ENCODE measurements at places on chromosomes 16 and 17. TPM values are rescaled to one million over a fixed set of nuclear protein-coding genes. Genes with fewer than 3 reads are reported as not detected.

Gene GSDMA
- total RNA-seq: not detected

Gene TUBB3
- 13.5 TPM for total RNA-seq

Gene SPECC1
- total RNA-seq: 18.4 TPM

- DNase-seq: no peak
- H3K4me3 ChIP-seq: no peak overlapping the region
- no peak overlapping the region for H3K27ac ChIP-seq
- H3K27me3 ChIP-seq: no peaks in the 10 kb centered on the region
- peaks cover 10% of the 10 kb centered on the region for H3K36me3 ChIP-seq
Measured at GRCh38 chr17:82013772-82014321, 8.8 kb downstream of the CENPX start.

GRCh38 chr17:33266116-33266515, 27.0 kb downstream of the ASIC2 start:
- H3K4me3 ChIP-seq: no peak overlapping the region
- DNase-seq: no peak
- peaks cover 5% of the 10 kb centered on the region for H3K27me3 ChIP-seq
- H3K36me3 ChIP-seq: no peaks in the 10 kb centered on the region

DNA sequence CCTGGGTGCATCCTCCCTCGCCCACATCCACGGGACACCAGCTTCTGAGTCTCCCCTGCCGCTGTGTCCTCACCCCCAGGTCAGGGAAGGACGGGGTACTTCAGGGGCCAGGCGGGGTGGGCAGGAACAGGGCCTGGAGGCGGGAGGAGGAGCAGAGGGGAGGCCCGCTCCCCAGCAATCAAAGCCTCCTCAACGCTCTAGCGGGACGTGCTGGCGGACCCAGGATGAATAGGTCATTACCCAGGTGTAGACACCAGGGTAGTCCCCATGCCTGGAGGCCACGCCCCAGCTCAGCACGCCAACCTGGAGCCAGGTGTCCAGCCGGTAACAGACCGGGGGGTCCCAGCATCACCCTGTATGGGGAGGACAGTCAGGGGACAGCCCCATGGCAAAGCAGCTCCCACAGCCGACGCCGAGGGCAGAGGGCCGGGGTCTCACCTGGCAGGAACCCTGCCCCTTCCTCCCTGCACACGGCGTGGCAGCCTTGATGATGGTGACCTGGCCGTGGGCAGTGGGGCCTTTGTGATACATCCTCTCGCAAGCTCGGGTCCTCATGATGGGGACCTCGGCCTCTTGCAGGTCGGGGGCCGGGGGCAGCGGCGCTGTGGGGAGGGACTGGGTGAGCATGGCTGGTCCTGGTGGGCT, 24.2 kb downstream of the TPSD1 start:
- H3K36me3 ChIP-seq: no peaks in the 10 kb centered on the region
- no peak overlapping the region for H3K27ac ChIP-seq
- H3K4me3 ChIP-seq: no peak overlapping the region
- H3K27me3 ChIP-seq: peaks cover 25% of the 10 kb centered on the region
- peaks cover 65% of the 10 kb centered on the region for H3K4me1 ChIP-seq

DNA sequence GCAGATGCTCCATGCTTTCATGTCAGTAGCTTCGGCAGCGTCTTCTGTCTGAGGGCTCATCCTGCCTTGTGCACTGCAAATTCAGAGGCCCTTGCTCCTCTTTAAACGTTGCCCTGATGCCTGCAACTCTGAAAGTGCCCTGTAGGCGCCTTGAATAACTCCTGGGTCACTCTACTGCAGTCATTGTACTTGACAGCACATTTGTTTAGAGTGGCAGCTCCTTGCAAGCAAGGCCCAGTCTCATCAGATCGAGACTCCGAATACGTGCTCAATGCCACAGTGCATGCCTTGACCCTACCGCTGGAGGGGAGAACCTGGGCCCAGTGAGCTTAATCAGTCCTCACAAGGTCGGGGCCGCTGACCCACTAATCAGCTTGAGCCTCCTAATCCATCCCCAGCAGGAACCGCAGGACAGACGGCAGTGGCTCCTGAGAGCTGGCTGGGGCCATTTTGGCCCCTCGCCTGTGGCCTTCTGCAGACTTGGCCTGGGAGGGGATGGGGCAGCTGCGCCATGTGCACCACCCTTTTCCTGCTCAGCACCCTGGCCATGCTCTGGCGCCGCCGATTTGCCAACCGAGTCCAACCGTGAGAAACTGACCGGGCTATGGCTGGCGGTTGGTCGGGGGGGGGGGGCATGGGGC, at the start of gene PRCD:
Gene PRCD, plus strand, starts transcription at position 414 of the 641 bp plus-strand sequence. Its CDS starts 98 bp downstream, at position 512.
- 0 out of 2 replicates have a peak within 1 kb of the TSS, but pooled peaks have one; percentile 7 for H3K4me3 ChIP-seq
- H3K36me3 ChIP-seq: no peaks in the 10 kb centered on the region
- peaks cover 61% of the 10 kb centered on the region for H3K4me1 ChIP-seq
- no peak for DNase-seq
- no peaks in the 10 kb centered on the region for H3K27me3 ChIP-seq

GRCh38 chr17:4527134-4527533, 28.1 kb downstream of the MYBBP1A start:
- peaks cover 39% of the 10 kb centered on the region for H3K27me3 ChIP-seq
- H3K4me1 ChIP-seq: peaks cover 5% of the 10 kb centered on the region
- H3K36me3 ChIP-seq: no peaks in the 10 kb centered on the region
- H3K4me3 ChIP-seq: no peak overlapping the region
- no peak overlapping the region for H3K27ac ChIP-seq
- DNase-seq: no peak

All from K562 (cell line).